ENCODE measurements at places on chromosomes 5 and 9.

- no peak for DNase-seq
Observed at GRCh38 chr5:169954786-169955185, 25.5 kb downstream of the INSYN2B start.

GRCh38 chr5:112276991-112277390 is 142.1 kb downstream of the EPB41L4A start:
- DNase-seq = no peak

DNA sequence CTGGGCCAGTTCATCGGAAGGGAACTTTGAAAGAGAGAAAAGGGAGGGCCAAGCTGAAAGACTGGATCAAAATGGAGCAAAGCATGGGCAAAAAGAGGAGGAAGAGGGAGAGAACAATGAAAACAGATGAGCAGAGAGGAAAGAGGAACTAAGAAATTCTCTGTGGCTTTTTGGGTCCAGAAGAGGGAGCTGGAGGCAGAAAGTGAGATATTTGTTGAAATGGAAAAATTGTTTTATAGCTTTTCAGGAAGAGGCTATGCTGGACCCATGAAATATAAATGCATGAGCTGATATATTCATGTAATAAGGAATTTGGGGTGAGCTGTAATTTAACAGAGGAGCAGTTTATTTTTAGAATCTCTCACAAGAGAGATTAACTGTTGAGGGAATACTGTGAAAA is 457.3 kb downstream of the DMAC1 start:
- peak; percentile 4 for DNase-seq

DNA sequence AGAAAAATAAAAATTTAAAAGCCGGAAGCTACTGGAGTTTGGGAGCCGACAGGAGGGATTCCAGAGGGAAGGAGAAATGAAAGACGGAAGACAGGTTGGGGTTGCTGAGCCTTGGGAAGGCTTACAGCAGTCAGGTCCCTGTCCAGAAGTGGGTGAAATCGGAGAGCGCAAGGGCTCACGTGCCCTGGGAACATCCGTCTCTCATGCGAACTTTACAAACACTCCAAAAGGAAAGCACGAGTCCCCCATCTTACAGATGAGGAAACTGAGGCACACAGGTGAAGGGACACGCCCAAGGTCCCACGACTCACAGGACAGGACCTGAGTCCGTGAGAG is 347 bp upstream of the OLFML2A start:
- DNase-seq = no peak

- DNase-seq = peak; percentile 64
Observed at GRCh38 chr5:168706655-168707069, 127.5 kb upstream of the PANK3 start.

DNA sequence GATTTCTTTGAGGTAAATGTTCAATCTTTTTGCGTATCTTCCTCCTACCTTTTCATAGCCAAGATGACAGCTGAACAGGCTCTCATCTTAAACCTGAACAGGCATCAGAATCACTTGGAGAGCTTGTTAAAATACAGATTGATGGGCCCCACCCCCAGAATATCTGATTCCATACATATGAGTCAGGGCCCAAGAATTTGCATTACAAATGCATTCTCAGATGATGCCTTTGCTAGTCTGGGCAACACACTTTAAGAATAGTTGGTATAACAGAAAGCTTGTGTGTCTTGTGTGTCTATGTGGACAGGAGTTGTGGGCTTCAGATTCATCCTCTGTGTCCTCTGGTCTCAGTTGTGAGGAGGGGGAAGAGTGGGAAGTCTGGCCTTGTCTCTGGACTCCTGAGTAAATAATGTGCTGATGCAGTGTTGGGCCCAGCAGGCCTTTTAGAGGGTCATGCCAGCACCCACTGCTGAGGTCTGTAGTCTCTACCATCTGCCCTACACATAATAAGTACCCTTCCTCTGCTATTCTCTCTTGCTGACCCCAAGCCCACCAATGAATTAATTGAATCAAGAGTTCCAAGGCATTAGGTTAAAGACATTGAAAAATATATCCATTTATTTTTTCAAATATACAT is 43.1 kb downstream of the PTCD2 start:
- peak; percentile 90 for DNase-seq

DNA sequence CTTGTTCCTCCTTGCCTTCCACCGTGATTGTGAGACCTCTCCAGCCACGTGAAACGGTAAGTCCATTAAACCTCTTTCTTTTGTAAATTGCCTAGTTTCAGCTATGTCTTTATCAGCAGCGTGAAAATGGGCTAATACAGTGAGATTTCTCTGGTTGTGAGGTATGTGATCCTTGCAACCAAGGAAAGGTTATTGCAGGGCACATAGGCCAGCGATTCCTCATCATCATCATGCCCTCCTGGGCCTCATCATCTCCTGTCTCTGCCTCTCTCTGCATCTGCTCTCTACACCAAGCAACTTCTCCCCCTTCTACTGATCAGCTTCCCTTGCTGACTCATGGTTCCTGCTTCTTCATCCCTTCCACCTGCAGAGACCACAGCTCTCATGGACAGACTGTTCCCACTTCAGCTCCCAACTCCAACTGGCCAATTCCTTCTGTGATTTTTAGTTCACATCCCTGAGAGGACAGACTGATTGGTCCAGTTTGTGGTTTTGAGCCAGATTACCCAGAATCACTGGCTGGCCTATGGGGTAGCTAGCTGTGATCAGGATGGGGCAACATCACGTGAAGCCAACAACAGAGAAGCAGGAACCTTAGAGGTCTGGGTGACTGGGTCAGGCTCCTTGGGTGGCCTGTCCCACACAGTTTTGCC is 53.1 kb downstream of the LIX1 start:
- peak; percentile 2 for DNase-seq

GRCh38 chr5:167415779-167416746 is 875.4 kb upstream of the WWC1 start:
- DNase-seq = no peak

DNA sequence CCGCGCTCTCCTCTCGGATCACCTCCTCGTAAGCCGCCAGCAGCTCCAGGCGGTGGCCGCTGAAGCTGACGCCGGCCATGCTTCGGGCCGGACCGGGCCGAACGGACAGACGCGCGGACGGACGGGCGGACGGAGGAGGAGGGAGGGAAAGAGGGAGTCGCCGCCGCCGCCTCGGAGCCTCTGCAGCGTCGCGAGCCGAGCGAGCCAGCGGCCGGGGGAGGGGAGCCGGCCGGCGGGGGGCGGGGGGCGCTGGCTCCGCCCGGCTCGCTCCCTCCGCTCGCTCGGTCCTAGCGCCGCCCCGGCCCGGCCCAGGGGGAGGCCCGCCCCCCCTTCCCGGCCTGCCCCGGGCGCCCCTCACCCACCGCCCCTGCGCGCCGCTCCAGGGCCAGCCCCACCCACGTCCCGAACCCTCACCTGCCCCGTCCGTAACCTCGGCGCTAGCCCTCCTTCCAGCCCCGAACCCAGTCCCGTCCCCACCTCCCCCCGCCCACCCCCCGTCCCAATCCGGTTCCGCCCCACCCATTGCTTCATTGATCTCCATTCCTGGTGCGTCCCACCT is at the start of gene DBN1:
Gene DBN1, minus strand, starts transcription at position 192 of the 559 bp plus-strand sequence. Its CDS starts 113 bp downstream, at position 79.
- DNase-seq = peak; percentile 68

DNA sequence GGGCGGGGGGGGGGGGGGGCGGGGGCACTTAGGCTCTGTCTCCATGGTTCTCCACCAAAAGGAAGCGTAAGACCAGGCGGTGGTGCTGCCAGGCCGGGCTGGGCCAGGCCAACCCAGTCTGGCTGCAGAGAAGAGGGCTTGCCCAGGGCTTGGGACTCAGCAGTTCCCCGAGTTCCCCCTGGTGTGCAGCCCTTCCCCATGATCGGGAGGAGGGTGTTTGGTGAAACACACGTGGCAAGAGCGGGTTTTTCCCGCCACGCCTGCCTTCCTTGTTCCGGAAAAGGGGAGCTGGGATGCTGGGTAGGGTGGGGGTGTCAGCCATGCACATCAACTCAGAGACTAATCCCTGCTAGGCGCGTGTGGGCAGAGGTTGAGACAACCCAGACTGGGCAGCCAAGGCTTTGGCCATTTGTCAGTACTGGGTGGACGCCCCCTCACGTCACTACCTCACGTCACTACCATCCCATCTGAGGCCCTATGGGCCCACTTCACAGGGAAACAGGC is 32.9 kb downstream of the PRRX2 start:
- DNase-seq = peak; percentile 50

- DNase-seq = no peak
Observed at GRCh38 chr5:93250424-93250823, 330.6 kb downstream of the NR2F1-AS1 start.

- DNase-seq = no peak
Observed at GRCh38 chr5:175706499-175706898, 48.6 kb downstream of the HRH2 start.

DNA sequence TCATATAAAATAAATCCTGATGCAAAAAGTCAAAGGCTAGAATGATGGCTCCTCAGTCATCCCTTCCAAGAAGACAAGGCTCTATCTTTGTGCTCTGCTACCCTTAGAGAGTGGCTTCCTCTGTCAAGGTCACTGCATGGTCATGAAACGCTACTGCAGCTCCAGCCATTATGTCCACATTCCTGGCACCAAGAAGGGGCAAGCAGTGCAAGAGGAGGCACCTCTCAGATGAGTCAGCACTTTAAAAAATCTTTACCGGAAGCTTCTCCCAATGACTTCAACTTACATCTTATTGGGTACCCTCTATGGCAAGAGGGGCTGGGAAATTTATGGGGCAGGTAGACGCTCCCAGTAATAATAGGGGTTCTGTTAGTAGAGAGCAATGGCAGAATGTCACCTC is 129.5 kb upstream of the CPEB4 start:
- no peak for DNase-seq

GRCh38 chr9:126407114-126407870 is 80.7 kb downstream of the MVB12B start:
- DNase-seq = peak; percentile 41

- DNase-seq = peak; percentile 33
Observed at GRCh38 chr5:172683645-172684471, 42.8 kb downstream of the NEURL1B start.
